Calu3 (cell line): ENCODE measurements at places on chromosomes 12 and 14. TPM values are rescaled to one million over a fixed set of nuclear protein-coding genes. Genes with fewer than 3 reads are reported as not detected.
A peak's percentile ranks its signal among the peaks of the same experiment; 100 is the strongest.

DNA sequence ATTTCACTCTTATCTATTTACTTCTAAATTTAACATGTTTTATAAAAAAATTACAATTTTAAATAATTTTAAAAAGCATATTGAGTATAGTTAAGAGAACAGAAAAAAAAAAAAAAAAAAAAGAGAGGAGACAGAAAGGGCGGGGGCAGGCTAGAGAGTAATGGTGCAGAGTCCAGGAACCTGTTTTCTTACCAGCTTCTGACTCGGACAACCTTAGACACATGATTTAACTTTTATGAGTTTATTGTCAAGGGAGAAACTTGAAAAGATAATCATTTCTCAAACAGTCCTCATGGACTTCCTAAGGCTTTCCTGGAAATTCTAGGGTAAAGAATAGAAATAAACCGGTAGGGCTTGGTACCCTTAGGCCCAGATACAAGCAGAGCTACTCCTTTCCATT, 84.3 kb downstream of the RPS6KA5 start:
- DNase-seq, result no peak

- peak; percentile 89 for DNase-seq
Observed at GRCh38 chr12:63779498-63780481, at the start of gene RXYLT1. Gene RXYLT1, plus strand, starts transcription at chr12:63779909. Its CDS starts 52 bp downstream, at chr12:63779961.

DNA sequence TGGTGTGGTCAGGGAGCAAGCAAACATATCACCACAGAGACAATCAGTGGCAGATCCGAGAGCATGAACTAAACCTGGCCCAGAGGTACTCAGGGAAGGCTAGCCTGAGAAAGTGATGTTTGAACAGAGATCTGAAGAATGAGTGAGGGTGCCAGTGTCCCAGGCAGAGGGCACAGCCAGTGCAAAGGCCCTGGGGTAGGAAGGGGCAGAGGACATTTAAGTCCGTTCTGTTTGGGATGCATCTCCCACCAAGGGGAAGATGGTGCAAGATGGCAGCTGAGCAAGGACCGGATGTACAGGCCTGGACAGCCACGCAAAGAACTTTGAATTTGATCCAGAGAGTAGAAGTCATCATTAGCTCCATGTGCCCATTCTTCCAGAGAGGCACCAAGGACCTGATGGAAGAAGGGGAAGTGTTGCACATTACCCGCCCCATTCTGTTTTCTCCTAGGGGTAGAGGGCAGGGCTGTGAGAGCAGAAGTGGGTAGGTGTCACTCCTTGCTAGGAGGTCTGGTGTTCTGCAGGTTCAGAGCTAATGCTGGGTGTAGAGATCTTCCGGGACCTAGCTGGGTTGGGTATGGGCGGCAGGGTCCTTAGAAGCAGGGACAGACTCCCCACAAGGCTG, 3.9 kb downstream of the DTX1 start:
- no peak for DNase-seq

- no peak for DNase-seq
Observed at GRCh38 chr12:48379794-48380193, 29.1 kb upstream of the ZNF641 start.

- no peak for DNase-seq
Observed at GRCh38 chr14:99971941-99972747, 93.1 kb upstream of the EVL start.

The SLC7A8 gene
- 0.29 TPM in 1 of 2 replicates, not detected in the other for total RNA-seq

The RPAP3 gene
- 29.7 and 33.5 TPM in 2 replicates for total RNA-seq

The PNMA1 gene
- total RNA-seq, result 37.2 and 37.9 TPM in 2 replicates
